Right forelimb (tissue), 1 donor: ENCODE measurements at places on chromosomes 1 and 21.

GRCh38 chr1:36306210-36306901 is at the start of gene SH3D21:
TSS of gene SH3D21 (plus strand) at chr1:36306368. CDS start at chr1:36306421, 53 bp downstream.
- DNase-seq = peak; percentile 59

DNA sequence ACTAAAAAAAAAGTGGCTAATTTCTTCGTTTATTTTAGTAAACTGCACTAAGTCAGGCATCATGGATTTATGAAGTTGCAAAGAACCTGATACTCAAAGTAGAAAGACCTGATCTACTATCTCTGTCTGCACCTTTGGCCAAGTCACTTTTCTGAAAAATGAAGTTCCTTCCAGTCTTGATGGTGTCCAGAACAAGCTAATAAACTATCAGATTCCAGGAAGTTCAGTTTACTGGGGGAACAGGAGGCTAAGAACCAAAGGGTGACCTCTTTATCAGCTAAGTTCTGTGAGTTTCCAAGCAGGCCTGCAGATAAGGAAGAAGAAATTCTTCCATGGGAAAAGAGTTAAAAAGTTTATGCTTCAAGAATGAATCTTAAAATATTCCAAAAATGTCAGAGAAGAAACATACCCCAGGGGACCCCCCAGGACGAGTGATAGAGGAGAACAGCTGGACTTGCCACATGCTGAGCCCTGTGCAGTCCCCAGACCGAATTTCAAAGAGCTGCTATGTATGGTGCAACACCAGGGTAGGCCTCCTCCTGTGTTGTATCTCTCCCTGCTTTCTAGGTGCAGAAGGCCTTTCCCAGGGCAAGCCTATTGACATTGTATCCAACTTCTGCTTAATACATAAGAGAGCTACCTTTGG is 72.8 kb upstream of the FGGY start:
- no peak for DNase-seq

GRCh38 chr1:161473348-161473747 is 31.9 kb upstream of the FCGR2A start:
- DNase-seq = no peak

DNA sequence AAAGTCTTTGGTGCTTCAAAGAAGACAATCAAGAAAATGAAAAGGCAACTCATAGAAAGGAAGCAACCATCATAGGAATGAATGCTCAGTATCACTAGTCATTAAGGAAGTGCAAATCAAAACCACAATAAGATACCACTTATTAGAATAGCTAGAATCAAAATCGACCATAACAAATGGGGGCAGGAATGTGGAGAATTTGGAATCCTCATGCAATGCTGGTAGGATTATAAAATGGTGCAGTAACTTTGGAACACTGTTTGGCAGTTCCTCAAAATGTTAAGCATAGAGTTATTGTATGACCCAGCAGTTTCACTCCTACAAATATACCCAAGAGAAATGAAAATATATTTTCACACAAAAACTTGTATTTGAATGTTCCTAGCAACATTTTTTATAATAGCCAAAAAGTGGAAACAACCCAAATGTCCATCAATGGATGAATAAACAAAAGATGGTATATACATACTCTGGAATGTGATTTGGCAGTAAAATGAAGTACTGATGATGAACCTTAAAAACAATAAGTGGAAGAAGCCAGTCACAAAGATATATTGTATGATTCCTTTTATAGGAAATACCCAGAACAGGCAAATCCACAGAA is 105.6 kb downstream of the MIS18A start:
- DNase-seq = no peak

- DNase-seq = no peak
Measured at GRCh38 chr1:85936470-85936869, 220.1 kb downstream of the COL24A1 start.

- no peak for DNase-seq
Measured at GRCh38 chr1:224258351-224258750, 71.6 kb downstream of the NVL start.

DNA sequence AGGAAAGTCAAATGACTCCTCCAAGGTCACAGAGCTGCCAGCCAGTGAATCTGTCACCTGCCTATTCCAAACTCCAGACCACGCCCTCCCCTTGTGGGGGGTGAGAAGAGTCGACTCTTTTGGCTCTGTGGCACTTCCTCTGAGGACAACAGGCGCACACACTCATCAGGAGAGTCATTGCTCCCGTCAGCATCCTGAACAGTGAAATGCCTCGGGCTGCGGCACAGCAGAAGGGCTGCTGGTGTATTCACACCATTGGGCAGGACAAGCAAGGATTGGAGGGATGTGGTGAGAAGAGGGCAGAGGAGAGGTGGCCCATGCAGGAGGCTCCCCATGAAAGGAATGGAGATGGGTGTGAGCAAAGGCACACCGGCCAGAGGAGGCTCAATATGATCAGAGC is 239.0 kb downstream of the TOMM20 start:
- DNase-seq = no peak

DNA sequence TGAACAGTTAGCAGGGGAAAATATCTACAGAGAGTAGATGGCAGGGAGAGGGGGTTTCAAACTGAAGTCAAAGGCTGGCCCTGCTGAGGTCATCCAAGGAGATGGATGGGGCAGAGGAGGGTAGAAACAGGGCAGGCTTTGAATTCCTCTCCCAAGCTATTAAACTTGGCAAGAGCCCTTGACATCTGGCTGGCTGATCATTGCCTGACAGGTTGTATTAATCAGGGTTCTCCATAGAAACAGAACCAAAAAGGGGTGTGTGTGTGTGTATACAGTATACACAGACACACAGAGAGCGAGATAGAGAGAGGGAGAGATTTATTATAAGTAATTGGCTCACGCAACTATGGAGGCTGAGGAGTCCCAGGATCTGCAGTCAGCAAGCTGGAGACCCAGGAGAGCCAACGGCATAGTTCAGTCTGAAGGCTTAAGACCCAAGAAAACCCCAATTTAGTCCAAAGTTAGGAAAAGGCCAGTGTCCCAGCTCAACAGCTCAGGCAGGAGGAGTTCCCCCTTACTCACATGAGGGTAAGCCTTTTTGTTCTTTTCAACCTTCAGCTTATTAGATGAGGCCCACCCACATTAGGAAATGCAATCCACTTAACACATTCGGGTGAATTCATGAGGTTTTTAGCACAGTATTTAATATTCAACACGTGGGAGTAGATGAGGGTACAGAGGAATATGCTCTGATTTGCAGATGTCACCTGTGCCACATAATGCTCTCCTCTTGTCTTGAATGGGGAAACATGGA is 46.7 kb upstream of the HAO2 start:
- DNase-seq = no peak

DNA sequence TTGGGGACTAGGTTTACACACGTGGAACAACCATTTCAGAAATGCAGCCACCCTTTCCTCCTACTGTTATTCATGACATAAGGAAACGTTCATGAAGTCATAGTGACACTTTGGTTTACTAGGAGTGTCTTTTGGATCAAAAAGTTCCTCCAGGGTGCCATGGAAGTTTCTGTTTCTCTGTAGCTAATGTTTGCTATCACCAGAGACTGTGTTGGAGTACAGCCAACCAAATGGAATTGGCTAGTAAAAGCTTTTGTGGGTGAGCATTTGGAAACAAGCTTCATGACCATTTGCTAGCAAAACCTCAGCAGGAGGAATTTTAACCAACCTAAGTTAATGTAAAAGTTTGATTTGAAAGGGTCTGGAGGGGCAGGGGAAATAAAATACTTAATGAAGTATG is 43.9 kb upstream of the ADGRL2 start:
- no peak for DNase-seq

GRCh38 chr1:157517016-157517415 is 35.3 kb downstream of the FCRL5 start:
- DNase-seq = no peak

- DNase-seq = no peak
Measured at GRCh38 chr1:109641861-109642260, 14.0 kb upstream of the GSTM4 start.

- no peak for DNase-seq
Measured at GRCh38 chr1:11693024-11693590, 1.6 kb downstream of the DRAXIN start.

DNA sequence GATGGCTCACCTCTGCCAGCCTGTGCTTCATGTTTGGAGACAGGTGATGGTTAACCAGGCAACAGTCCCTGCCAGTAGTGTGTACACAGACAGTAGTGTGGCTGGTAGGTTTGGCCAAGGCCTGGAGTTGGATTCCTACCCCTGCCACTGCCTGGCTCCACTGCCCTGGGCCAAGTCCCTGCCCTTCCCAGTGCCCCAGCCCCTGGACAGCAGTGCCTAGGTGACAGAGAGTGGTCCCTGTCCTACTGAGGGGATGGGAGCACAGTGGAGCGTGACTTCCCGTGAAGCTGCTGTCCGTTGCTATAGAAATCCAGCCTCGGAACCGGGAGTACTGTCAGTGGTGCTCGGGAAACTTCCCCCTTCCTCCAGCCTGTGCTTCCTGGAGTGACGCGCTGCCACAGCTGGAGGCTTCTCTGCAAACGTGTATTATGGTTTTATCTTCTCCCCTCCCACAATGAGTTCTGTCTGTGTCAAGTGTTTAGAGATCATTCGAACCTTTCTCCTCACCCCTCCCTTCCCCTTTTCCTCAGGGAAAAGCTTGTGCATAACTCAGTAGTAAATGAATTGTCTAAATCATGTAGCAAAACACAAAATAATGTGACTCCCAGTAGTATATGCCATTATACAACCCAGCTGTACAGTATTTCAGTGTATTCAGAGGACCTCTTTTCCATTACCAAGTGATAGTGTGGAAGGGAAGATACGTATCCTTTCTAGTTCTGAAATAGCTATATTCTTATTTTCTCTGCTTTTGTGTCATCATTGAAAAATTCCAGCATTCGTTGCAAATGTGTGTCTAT is 73.4 kb downstream of the GALNT2 start:
- no peak for DNase-seq

- DNase-seq = no peak
Measured at GRCh38 chr21:26123012-26123411, 47.6 kb downstream of the APP start.

- DNase-seq = no peak
Measured at GRCh38 chr21:42578761-42579415, 65.2 kb downstream of the SLC37A1 start.

DNA sequence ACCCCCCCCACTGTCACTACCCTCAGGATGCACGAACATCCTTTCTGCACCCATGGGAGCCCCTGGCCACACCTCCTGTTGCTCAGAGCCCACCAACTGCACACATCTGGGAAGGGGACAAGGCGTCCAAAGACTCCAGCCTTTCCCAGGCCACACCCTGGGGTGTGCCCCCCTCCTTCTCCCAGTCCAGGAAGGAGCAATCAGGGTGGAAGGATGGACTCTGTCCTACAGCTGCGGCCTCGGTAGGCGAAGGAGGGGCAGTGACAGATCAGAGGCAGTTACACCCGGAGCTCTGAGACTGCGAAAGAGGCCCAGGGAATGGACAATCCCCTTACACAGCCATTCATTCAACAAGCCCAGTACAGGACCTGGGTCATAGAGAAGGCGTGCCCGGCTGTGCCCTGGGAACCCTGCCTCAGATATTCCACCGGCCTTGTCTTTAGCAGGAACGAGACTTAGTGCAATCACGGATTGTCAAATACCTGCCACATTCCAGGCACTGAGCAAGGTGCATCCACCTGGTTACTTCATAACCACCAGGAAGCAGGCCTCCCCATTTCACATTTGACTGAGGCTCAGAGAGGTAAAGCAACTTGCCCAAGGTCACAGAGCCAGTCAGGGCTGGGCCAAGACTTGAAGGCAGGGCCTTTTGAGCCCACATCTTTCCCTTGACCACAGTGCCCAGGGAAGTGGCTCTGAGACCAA is 9.4 kb downstream of the HSPG2 start:
- DNase-seq = no peak

DNA sequence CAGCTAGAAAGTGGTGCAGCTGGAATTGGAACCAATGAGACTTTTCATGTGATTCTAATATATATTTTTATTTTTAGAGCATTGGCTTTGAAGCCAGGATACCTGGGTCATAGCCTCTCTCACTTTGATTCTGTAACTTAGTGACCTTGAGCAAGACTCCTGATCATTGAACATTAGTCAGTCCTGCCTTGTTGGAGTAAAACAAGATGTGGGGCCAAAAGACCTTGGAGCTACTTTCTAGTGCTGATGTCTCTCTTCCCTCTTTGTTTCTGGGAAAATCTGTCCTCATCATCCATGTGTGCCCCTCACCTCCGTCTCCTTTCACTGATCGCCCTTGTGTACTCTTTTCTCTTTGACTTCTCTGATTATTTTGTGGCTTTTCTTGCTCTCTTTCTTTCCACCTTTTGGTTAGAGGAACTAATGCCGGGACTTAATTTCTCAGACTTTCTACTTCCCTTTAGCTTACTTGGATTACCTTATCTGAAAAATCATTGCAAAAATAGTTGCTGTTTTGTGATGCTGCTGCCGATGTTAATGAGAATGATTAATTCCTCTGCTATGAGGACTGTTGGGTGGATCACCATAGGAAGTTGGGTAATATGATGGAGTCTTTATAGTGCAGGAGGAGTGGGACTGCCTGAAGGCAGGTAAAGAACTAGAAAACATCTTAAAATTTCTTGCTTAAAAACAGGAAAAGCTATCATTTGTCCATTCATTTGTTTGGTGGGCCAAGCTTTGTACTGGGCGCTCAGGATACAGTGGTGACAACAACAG is 72.0 kb downstream of the NOS1AP start:
- DNase-seq = no peak

DNA sequence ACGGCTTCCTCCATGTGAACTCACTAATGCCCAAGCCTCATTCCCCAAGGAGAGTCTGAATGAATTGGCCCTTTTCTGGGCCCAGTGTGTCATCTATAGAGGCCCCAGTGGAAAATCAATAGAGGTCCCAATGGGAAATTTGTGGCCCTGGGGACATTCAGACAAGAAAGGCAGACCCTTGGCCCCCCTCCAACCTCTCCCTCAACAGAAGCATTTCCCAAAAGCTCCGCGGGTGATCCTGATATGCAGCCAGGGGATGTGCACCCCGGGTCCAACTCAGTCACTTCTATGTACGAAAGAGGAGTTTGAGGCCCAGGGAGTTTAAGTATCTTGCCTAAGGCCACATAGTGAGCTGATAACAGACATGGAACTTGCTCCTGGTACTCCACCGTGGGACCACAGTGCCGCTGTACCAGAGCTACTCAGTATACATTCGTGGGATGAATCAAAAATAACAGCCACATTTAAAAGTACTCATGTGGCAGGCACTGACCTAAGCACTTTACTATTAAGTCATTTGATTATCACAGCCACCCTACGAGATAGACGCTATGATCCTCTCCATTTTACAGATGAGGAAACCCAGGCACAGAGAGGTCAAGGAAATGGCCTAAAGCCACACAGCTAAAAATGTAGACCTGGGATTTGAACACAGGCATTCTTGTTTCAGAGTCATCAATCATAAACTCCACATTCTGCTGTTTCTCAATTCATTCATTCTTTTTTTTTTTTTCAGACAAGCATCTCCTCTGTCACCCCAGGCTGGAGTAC is 8.5 kb downstream of the EPHA2 start:
- DNase-seq = no peak

GRCh38 chr1:29687601-29688244 is 451.4 kb downstream of the PTPRU start:
- no peak for DNase-seq

GRCh38 chr1:110043016-110043415 is 8.6 kb downstream of the STRIP1 start:
- no peak for DNase-seq

- DNase-seq = no peak
Measured at GRCh38 chr1:209095627-209096595, 487.6 kb upstream of the CAMK1G start.

GRCh38 chr1:101325144-101325543 is 88.3 kb downstream of the S1PR1 start:
- DNase-seq = no peak

GRCh38 chr1:234884006-234884405 is 244.6 kb downstream of the TOMM20 start:
- DNase-seq = no peak

- DNase-seq = no peak
Measured at GRCh38 chr1:22900451-22900850, 72.2 kb downstream of the LACTBL1 start.

GRCh38 chr1:51444534-51445192 is 74.4 kb downstream of the EPS15 start:
- DNase-seq = no peak
